ENCODE measurements at places on chromosomes 2 and 18. TPM values are rescaled to one million over a fixed set of nuclear protein-coding genes. Genes with fewer than 3 reads are reported as not detected.

DSG1 gene
- 0.89 TPM for total RNA-seq

DNA sequence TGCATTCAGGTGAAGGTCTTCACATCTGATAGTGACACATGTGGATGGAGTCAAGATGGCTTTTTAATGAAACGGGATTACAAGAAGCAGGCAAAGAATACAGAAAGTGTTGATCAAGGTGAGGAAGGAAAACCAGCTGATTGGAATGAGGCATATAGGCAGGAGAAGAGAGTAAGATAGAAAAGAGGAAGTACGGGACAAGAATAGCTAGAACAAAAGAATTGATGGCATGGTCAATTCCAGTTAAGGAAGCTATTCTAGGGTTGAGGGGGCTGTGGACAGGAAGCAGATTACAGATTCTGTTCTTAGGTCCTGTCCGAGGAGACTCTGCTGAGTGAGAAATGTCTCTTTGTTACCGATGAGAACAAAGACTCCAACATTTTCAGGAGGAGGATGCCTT lies 13.2 kb upstream of the NCK2 start:
- no peak for DNase-seq

GRCh38 chr2:172113617-172114016 lies 10.9 kb upstream of the DLX2 start:
- no peak for DNase-seq

GRCh38 chr18:5710676-5711075 lies 166.9 kb upstream of the EPB41L3 start:
- DNase-seq, result no peak

DNA sequence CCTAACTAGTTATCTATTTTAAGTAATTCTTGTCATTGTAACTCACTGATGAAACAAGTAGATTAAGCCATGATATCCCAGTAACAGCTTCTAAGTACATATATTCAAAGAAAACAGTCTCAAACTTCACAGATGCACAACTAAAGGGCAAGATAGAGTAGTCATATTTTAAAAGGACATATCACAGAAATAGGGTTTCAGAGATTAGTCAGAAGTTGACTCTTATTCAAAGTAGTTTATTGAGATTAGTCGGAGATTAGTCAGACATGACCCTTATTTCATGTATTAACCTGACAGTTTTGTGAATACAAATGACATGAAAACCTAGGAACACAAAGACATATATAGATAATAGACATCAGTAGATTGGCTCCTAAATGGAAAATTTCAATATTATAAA lies 15.9 kb upstream of the CHAC2 start:
- DNase-seq, result no peak
